ENCODE measurements at places on chromosomes 11 and 22. TPM values are rescaled to one million over a fixed set of nuclear protein-coding genes. Genes with fewer than 3 reads are reported as not detected.

FGF19 gene
- total RNA-seq = not detected

SYT12 gene
- 31.2 TPM for total RNA-seq

RAPSN gene
- total RNA-seq = 0.71 TPM

IGSF22 gene
- total RNA-seq = 6.3 TPM

PRG3 gene
- not detected for total RNA-seq

PTPRCAP gene
- 2.2 TPM for total RNA-seq

PLAAT5 gene
- total RNA-seq = 8.5 TPM

PPP6R3 gene
- 109 TPM for total RNA-seq

KBTBD4 gene
- total RNA-seq = 14.8 TPM

CALCA gene
- not detected for total RNA-seq

TRPM5 gene
- total RNA-seq = not detected

CSF2RB gene
- total RNA-seq = 1.8 TPM

ASCL3 gene
- not detected for total RNA-seq

OR5P2 gene
- not detected for total RNA-seq

PRDM11 gene
- 35.6 TPM for total RNA-seq

RASL10A gene
- 29.0 TPM for total RNA-seq

IFITM10 gene
- total RNA-seq = 8.0 TPM

MLC1 gene
- 91.0 TPM for total RNA-seq

CHKA gene
- 82.9 TPM for total RNA-seq

SMC1B gene
- total RNA-seq = not detected

STK33 gene
- 10.8 TPM for total RNA-seq

ADSL gene
- total RNA-seq = 33.6 TPM

MS4A12 gene
- total RNA-seq = not detected

PANX3 gene
- total RNA-seq = not detected

B3GAT1 gene
- 316 TPM for total RNA-seq

AQP11 gene
- 9.8 TPM for total RNA-seq

MS4A14 gene
- total RNA-seq = 2.4 TPM

LYVE1 gene
- total RNA-seq = 4.4 TPM

ANGPTL5 gene
- total RNA-seq = not detected

PGGHG gene
- total RNA-seq = 15.7 TPM

SLC37A4 gene
- 11.9 TPM for total RNA-seq

FERMT3 gene
- total RNA-seq = 18.8 TPM

TCP11L1 gene
- total RNA-seq = 84.9 TPM

AIFM3 gene
- total RNA-seq = 78.2 TPM

LRRN4CL gene
- total RNA-seq = 0.77 TPM

UPB1 gene
- 0.38 TPM for total RNA-seq

FUT4 gene
- 2.8 TPM for total RNA-seq

PTPRJ gene
- 36.8 TPM for total RNA-seq

CD3D gene
- total RNA-seq = not detected

CAVIN3 gene
- 4.1 TPM for total RNA-seq

APOC3 gene
- total RNA-seq = not detected

MCAT gene
- total RNA-seq = 15.5 TPM

C11orf86 gene
- not detected for total RNA-seq

ADM gene
- total RNA-seq = 47.4 TPM

NRIP3 gene
- 66.3 TPM for total RNA-seq

KCNK7 gene
- 5.6 TPM for total RNA-seq

OR2AG1 gene
- 0.21 TPM for total RNA-seq

CCDC89 gene
- 2.9 TPM for total RNA-seq

ACR gene
- 2.4 TPM for total RNA-seq

KRTAP5-9 gene
- total RNA-seq = 0.59 TPM

ZP1 gene
- total RNA-seq = not detected

IGLL5 gene
- total RNA-seq = not detected

CCDC87 gene
- total RNA-seq = 1.4 TPM

TMEM191B gene
- total RNA-seq = 5.0 TPM

ASCL2 gene
- total RNA-seq = not detected

HEPHL1 gene
- not detected for total RNA-seq

PATE4 gene
- not detected for total RNA-seq

All from dorsolateral prefrontal cortex (tissue), 122 donors.